ENCODE measurements at places on chromosomes 13 and 19.

DNA sequence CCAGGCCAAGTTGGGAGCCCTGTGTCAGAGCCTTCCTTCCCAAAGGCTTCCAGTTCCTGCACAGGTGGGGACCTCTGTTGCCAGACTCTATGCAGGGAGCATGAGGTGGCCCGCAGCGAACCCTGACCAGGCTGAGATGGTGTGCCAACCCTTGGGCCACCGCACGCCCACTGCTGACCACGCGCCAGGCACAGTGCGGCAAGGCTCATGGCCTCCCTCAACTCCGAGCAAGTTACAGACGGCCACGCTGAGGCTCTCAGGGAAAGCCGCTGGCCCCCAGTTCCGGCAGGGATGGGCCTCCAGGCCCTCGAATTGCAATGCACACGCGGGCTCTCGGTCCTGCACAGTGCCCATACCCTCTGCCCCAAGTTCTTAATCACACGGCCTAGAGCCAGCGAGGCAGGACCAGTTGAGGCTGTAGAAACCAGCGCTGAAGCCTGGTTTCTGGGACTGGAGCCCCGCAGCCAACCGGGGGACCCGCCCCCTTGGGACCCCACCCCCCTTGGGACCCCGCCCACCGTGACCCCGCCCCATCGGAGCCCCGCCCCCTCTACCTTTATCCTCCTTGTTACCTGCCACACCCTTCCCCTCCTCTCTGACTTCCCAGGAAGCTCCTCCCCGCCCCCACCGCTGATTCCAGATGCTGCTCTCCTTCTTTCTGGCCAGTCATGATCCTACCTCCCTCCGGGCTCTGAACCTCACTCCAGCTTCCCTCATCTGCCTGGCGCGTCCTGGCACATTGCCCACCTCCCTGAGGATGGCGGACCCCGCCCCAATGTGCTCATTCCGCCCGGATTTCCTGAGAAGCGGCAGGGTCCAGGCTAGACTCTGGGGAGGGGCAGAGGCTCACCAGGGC, 6.0 kb downstream of the PEX11G start:
- peak; percentile 72 for DNase-seq

GRCh38 chr19:10839114-10840050, 3.4 kb upstream of the TMED1 start:
- no peak for DNase-seq

GRCh38 chr13:30504081-30504480, 38.3 kb upstream of the HMGB1 start:
- no peak for DNase-seq

- no peak for DNase-seq
Observed at GRCh38 chr19:50478901-50479715, 2.5 kb upstream of the GARIN5A start.

DNA sequence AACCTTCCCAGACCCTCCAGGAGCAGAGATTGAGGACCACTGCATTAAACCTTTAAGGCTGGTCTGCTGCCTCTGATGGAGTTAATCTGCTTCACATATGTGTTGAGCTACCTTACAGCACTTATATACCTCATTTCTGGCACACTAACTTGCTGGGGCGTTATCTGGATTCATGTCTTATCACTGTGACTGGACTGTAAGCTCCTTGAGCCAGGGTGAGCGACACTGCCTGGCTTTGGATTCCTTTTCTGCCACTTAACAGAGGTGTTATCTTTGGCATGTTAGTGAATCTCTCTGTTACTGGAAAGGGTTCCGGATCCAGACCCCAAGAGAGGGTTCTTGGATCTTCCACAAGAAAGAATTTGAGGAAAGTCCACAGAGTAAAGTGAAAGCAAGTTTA, 69.8 kb upstream of the RGCC start:
- DNase-seq = no peak

GRCh38 chr19:5125797-5126497, 157.0 kb downstream of the KDM4B start:
- no peak for DNase-seq

DNA sequence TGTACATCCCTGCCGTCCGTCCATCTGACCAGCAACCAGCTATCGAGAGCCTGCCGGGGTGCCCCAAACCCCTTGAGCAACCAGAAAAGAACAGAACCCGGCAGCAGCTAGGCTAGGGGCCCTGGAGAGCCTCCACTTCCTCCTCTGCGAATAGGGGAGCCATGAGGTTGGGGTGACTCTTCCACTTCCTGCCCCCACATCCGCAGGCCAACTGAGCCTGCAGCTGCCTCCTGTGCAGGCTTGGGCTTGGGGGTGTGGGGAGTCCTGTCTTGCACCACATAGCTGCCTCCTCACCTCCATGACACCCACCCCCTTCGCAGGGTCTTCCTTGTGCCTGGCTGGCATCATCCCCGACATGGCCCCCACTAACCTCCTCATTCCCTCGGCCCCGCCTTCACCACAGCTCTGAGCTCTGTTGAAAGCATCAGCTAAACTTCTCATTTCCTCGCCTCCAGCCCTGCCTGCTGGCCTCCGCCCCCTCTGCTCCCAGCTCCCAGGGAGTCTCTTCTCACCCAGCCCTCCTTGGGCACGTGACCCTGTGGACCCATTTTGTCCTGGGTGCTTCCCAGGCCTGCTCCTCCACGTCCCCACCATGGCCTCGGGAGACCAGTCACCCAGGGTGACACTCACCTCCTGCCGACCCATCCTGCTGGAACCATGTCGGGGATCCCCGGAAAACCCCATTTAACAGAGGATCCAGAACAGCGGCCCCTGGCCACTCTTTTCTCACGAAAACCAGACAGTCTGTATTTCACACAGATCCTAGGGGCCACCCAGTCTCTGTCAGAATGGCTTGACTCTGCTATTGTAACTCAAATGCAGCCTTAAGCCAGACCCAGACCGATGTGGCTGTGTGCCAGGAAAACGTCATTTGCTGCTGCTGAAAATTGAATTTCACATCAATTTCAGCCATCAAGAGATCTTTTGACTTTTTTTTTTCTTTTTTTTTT, 50.4 kb downstream of the MYO9B start:
- peak; percentile 68 for DNase-seq

- no peak for DNase-seq
Observed at GRCh38 chr13:20403826-20404225, 121.8 kb downstream of the CRYL1 start.

GRCh38 chr19:19637523-19638251, 5.8 kb downstream of the GMIP start:
- no peak for DNase-seq

DNA sequence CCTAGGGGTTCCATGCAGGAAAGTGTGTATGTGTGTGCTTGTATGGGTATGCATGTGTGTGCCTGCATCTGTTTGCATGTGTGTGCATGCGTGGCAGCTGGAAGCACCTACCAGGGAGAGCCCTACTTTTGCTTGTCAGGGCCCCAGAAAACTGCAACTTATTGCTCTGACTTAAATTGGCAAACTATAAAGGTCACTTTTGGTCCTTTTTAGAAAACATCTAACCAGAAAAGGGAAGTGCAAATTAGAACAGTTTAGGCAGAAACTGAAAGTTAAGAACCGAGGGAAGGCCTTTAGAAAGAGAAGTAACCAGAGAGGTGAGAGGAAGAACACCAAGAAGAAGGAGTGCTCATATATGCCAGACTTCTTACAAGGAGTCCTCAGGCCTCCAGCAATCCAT, 32.5 kb downstream of the DLEU7 start:
- no peak for DNase-seq

DNA sequence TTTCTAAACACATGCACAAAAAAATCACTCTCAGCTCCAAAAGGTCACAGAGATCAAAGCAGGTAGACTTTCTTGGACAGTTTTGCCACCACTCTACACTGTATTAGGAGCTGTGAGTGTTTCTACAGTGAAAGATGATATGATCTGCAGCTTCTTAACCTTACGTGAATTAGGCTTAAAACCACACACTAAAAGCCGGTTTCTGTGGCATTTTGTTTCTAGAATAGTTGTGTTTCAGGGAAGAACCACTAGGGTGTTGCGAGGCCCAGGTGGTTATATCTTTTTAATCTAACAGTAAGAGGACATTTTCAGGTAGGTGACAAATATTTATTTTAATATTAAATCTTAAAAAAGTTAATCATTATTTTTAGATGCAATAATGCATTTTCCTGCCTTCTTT, 216.4 kb downstream of the KLF5 start:
- DNase-seq = no peak

Measured in transverse colon (tissue), 4 donors.